ENCODE measurements at places on chromosomes 7 and 10.
A peak's percentile ranks its signal among the peaks of the same experiment; 100 is the strongest.

- DNase-seq = no peak
These were observed 13.2 kb downstream of the LDB1 start for GRCh38 chr10:102106998-102107397.

- no peak for DNase-seq
These were observed 1.2 kb downstream of the SCIN start for GRCh38 chr7:12571691-12572090.

DNA sequence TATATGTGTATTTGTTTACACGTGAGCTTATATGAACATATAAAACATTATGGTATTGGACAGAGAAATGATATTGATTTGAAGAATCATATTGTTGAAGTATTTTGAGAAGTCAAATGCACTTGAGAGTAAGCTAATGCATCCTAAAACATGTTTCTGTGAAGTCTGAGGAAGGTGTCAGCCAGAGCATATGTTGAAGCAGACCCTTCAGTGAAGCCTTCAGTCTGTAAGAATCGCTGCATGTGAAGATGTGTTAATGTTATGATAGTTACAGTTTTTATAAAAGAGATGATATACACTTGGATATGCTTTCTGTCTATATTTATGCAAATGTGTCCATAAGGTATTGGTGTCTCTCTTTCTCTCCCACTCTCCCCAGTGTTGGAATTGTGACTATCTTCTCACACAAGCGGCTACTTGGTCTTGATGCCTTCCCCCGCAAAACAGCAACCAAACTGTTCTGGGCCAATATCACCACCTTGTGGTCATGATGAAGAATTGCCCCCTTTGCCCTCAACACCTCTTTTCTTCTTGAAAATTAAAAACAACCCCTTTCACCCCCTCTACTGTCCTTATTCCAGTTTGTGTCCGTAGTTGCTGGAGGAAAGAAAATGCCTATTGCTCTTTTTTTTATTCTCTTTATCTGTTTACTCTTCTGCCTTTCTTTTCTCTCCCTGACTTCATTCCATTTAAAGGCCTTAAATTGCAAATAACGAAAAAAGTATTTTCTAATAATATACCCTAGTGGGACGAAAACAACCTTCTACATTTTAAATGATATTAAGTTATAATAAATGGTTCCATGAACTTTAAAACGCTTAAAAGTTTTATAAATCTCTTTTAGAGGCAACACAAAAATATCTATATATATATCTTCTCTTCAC lies 64.9 kb downstream of the IKZF1 start:
- DNase-seq = peak; percentile 91

DNA sequence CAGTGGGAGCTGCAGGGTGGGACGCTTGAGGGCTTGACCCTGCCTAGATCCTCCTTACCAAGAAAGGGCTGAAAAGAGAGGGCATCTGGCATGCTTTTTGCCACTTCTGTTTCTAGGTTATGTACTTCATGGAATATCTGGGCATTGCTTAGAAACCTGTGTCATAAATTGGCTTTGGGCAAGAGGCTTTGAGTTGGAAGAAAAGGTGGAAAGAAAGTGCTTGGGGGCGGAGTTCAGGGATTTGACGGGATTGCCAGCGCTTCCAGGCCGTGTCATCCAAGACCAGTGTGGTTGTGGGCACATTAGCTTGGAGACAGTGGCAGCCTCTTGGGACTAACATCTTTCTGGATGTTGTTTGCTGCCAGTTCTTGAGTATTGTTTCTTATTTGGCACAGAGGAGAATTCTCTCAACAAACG lies 825 bp downstream of the ZNF862 start:
- DNase-seq = peak; percentile 33

DNA sequence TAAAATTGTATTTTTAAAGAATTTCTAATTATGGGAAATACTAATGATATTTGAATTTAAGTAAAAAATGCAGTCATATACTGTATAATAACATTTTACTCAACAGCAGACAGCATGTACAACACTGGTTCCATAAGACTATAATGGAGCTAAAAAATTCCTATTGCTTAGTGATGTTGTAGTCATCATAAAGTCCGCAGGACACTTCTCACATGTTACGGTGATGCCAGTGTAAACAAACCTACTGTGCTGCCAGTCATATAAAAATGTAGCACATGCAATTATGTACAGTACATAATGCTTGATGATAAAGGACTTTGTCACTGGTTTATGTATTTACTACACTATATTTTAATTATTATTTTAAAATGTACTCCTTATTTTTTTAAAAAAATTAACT lies 629.3 kb downstream of the IPMK start:
- no peak for DNase-seq

- DNase-seq = no peak
These were observed 11.9 kb downstream of the TSPAN14 start for GRCh38 chr10:80465839-80466590.

DNA sequence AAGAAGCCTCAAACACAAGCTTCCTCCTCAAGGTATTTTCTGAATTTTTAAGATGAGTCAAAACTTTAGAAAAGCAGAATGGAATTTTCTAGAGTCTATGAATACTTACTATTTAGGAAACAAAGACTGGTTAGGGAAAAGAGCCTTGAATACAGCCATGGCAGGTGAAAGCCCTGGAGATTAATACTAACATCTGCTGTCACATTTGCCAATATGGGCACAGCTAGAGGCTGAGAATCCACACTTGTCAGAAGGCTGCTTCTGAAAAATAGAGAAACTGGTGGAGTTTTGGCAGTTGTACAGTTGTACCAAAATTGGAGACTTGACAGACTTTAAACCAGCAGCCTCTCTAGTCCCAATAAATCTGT lies 24.3 kb upstream of the CNNM1 start:
- no peak for DNase-seq

DNA sequence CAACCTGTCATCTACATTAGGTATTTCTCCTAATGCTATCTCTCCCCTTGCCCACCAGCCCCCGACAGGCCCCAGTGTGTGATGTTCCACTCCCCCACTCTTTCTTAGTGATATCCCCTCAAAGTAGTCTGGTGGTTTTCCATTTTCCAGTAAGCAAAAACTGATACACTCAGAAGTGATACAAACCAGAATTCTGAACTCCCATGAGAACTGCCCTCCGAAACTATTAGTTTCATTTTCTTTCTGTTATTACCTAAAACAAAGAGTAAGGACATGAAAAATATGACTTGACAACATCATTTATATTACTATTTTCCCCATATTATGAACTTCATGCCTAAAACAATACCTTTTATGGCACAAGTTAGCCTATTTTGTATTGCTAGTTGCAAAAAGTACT lies 175.0 kb downstream of the OTUD1 start:
- DNase-seq = no peak

- no peak for DNase-seq
These were observed 36.2 kb upstream of the USP6NL start for GRCh38 chr10:11647676-11648075.

DNA sequence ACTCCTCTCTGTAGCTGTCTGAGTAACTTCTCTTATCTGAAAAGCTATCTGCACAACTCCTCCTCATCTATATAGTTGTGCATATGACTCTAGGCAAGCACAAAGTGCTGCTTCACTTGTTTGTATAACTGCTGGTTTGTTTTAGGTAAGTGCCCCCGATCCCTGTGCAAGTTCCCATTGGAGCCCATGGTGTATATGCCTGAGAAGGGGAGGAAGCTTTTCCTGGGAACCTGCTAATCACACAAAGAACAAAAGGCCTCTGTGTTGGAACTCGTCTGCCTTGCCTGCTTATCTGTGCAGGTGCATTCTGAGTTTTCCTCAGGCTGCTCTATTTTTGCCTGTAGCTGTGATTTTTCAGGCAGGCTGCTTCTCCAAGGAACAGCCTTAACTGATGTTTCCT lies 23.2 kb upstream of the PHF14 start:
- no peak for DNase-seq

Measured in mesendoderm (in vitro differentiated cells).